ENCODE measurements at places on chromosomes 2 and 18.

DNA sequence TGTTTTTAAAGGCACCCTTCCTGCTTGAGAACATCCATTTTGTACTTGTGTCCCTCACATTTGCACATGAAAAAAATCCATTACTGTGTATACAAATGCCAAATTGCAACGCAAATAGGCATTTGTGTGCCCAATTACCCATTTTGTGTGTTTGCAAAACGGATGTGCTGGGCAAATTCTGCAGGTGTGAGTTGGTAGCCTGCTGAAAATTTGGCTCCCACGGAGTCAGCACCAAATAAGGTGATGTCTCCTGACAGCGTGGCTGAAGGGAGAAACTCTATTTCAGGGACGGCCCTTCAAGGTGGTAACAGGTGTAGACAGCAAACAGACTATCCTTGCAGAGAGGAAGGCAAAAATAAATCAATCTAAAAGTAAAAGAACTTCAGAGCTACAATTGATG is 661.1 kb downstream of the BCL11A start:
- no peak for DNase-seq

DNA sequence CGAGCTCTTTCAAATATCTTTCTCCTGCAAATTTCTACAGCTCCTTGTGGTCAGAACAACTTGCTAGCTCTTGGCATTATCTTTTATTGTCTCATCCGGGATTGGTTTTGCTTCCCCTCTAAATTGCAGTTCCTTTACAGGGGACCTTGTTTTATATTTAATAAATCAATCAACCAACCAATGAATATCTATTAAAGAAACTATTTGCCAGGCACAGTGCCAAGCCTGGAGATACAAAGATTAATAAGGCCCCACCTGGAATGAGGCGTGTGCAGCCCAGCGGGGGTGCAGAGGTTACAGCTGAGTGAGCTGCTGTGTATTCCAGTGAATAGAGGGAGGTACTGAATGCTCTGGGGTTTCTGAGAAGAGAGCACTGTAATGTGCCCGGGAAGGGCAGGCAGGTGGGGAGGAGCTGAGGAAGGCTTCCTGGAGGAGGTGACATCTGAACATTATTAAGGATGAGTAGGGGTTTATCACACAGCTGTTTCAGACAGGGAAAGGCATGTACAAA is 51.8 kb downstream of the LIPG start:
- DNase-seq = no peak

- no peak for DNase-seq
Measured at GRCh38 chr2:240559286-240559685, 871 bp upstream of the DUSP28 start.

DNA sequence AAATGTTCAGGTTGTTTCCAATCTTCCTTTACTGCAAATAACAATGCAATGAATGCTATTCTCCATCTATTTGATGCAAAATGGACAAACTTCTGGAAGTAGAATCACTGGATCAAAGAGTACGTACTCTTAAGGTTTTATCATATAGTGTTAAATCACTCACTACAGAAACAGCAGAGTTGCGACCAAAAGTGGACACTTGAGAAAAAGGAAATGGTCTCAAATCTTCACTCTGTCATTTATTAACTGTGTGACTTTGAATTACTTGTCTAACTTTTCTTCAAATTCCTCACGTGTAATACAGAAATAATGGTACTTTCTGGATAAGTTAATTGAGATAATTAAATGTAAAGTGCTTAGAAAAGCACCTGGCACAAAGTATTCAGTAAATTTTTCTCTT is 78.1 kb downstream of the CERKL start:
- no peak for DNase-seq

GRCh38 chr2:150274108-150274507 is 213.4 kb downstream of the RND3 start:
- DNase-seq = no peak

DNA sequence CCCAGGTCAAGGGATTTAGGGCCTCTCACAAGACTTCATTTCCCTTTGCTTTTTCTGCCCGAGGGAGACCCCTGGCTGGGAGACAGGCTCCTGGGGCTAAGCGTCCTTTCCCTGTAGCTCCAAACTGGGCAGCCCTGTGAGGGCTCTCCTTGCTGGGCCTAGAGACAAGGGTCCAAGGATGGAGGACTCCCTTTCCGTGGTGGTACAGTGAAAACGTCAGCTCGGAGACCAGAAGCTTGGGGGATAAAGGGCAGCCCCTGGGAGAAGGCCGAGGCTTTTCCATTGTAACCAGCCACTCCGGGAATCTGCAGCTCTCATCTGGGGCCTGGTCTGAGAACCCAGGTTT is 2.3 kb downstream of the SIX2 start:
- DNase-seq = no peak

- DNase-seq = peak; percentile 20
Measured at GRCh38 chr2:215435870-215436704, at the start of gene FN1. FN1 (minus strand) TSS chr2:215436068; CDS start chr2:215435802, 266 bp downstream.

DNA sequence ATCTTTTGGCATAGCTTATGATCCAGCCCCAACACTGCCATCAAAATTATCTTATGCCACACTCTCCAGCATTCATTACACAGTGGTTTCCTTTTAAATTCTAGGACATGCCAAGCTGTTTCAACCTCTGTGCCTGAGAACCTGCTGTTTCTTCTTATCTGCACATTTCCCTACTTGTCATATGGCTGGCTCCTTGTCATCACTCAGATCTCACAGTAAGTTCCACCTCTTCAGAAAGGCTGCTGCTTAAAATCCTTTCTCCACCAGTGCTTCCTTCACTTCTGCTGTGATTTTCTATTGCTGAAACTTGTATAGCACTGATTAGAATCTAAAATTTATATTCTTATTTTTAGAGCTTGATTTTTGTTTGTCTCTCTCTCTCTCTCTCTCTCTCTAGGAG is 43.4 kb downstream of the MC4R start:
- DNase-seq = no peak

DNA sequence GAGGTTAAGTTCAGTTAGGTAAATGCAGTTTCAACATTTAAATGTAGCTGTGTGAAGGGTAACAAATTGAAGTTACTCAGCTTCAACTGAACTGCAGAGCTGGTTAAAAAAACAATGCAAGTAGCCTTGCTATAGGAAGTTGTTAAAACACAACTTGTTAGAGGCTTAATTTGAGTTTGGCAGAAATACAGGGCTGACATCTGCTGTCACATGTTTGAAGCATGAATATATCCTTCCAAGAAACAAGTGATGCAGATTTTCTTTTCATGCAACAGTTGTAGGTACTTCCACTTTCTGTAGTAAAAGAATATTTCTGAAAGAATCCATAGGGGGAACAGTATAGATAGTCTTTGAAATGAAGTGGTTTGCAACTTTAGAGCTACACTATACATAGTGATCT is 208.7 kb upstream of the RASGRP3 start:
- no peak for DNase-seq

DNA sequence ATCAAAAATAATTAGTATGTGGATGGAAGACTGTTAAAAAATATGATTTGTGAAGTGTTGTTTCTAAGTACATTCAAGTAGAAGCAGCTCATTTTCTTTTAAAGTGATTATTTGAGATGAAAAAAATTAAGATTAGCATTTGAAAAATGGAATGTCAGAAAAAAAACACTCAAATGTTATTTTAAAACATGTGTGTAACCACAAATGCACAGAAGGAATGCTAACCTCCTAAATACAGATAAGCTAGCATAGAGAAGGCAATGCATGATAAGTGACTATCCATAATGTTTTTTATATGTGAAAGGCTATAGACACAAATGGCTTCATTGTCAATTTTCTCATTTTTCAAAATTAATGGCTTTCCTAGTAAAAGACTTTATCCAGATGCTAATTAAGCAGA is 198.9 kb downstream of the NYAP2 start:
- DNase-seq = no peak

- no peak for DNase-seq
Measured at GRCh38 chr18:11981543-11982366, 448 bp downstream of the IMPA2 start.

DNA sequence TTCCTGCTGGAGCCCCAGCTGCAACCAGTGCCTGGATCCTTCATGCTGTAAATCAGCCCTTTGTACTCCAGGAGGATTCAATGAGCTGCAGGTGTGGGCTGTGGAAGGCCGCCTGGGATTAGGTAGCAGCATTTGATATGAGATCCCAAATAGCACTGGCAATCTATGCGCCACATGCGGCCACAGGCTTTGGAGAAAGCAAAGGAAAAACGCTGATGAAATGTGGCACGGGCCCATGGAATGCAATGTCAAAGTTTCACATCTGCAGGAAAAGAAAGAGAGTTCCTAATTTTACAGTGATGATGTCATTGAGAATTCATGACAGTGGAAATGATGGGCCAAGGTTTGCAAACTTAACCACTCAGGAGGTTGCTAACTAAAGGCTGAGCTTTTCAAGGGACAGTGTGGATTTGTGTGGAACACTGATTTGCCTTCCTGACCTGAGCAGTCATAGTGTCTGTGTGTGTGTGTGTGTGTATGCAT is 216.4 kb upstream of the OSR1 start:
- no peak for DNase-seq

DNA sequence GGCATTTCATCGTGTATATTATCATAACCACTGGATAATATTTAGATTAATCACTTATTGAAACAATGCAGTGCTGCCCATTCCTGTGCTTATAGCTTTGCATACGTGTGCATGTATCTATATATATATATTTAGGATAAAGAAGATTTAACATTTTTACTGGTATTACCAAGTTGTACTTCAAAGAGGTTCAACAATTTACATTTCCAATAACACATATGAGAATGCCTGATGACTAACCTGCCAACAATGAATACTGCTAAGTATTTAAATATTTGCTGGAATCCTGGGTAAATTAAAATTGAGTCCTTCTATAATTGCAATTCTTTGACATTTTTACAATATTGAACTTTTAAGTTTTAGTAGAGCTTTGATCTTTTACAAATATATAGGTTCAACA is 111.4 kb downstream of the SLC39A10 start:
- no peak for DNase-seq

- DNase-seq = no peak
Measured at GRCh38 chr2:219512524-219513216, 1.6 kb upstream of the ASIC4 start.

DNA sequence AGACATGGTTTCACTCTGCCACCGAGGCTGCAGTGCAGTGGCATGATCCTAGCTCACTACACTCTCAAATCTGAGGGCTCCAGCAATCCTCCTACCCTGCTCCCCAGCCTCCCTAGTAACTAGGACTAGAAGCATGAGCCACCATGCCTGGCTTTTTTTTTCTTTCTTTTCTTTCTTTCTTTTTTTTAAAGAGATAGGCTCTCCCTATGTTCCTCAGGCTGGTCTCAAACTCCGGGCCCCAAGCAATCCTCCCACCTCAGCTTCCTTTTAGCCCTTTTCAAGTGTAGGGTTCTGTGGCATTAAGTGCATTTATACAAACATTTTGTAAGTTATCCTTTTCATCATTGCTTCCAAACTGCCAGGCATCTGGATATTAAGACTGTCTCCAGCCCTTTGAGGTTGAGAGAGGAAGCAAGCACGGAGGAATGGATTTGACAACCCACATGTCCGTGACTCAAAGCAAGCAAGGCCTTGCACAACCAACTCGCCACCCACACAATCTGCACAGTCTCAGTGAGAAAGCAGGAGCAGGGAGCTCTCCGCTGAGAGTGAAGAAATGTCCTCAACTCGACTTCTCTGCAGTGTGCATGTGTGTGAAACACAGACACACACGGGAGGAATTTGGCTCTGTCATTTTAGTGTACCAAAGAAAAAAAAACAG is 65.6 kb downstream of the ATP8B1 start:
- DNase-seq = no peak

DNA sequence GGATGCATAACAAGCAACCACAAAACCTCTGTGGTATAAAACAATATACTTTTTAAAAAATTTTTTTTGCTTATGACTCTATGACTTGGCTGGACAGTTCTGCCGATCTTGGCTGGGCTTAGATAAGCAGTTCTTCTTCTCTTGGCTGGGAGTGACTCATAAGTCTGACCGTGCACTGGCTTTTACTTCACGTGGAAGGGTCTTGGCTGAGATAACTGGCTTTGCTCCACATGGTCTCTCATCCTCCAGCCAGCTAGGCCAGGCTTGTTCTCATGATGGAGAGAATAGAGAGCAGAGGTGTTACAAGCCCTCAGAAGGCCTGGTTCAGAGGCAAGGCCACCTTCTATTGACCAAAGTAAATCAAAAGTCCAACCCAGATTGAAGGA is 178.9 kb upstream of the SERPINE2 start:
- DNase-seq = no peak

GRCh38 chr2:147681093-147681492 is 163.7 kb upstream of the ACVR2A start:
- no peak for DNase-seq

DNA sequence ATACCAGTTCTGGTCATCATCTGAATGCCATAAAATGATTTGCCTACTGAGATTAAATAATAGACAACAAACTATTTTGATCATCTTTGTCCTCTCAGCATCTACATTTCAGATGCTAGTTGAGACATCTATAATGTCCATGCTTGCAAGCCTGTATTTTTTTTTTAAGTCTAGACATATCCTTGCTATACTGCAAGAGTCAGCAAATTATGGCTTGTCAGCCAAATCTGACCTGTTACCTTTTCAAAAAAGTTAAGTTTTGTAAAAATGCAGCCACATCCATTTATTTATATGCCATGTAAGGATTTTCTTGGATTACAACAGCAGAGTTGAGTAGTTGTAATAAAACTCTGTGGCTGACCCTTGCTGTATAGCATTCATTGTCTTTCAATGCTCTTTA is 1355.7 kb upstream of the FAM98A start:
- no peak for DNase-seq

DNA sequence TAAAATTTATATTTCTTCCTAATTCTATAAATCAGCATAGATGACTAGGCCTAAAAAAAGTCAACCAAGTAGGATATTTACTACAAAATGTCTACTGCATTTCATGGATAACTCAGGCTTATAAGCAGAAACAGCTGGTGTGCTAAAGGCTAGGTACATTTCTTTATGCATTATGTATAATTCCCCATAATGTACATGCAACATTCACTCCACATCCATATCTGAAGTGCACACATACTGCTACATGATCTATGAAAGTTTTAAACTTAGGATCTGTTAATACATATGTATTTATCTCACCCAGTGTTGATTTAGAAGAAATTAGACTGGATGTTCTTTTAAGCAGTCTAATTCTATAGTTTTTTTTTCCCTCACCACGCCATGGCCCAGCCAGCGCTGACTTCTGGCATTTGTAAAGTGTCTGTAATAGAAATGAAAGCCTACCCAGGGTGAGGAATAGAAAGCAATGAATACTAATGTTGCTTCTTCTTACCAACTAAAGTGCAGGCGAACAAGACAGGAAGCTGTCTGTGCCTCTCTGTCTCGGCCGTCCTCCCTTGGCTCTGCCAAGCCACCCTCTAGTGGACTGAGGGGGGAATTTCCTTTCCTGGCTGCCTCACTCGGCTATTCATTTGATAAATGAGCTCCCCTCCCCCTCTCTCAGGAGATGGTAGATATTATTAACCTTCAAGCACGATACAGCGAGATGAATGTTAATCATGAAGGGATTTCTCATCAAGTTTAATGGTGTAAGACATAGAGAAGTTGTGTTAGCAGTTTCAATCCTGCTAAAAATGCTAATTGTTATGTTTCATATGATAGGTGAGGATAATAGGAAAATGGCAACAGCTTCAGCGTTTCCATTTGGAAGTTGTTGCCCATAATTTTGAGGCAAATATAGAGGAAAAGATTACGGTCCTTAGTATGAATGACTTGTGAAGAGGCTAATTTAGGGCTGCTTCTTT is 384.5 kb downstream of the MTX2 start:
- DNase-seq = no peak

- no peak for DNase-seq
Measured at GRCh38 chr2:161122772-161123530, 37.3 kb upstream of the TANK start.

GRCh38 chr18:2839202-2839601 is 7.6 kb upstream of the EMILIN2 start:
- no peak for DNase-seq

GRCh38 chr2:113240915-113241911 is 37.5 kb downstream of the PAX8 start:
- no peak for DNase-seq
